Posterior vena cava (tissue), 2 donors: ENCODE measurements at places on chromosomes 5 and 9. TPM values are rescaled to one million over a fixed set of nuclear protein-coding genes. Genes with fewer than 3 reads are reported as not detected.

GRCh38 chr5:39273314-39273954, 54.1 kb upstream of the FYB1 start:
- no peak for DNase-seq

- peak; percentile 79 for DNase-seq
Measured at GRCh38 chr5:1293416-1294205, 1.3 kb downstream of the TERT start.

DNA sequence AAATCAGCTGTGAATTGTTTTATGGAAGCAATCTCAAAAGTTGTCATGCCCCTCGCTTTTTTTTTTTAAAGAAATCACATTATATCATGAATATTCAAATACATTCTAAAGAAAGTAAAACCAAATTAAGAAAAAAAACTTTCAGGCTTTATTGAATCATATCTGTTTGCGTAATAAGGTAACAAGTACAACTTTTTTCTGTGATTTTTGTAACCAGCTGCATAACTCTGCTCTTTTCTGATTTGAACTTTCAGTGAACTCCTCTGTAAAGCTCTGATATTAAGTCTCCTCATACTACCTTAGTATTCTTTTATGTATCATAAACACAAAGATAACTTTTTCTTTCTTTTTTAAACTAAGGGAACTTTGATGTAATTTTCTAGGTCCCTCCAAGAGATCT, 65.3 kb downstream of the CWC27 start:
- DNase-seq: no peak

GRCh38 chr9:133735931-133736330, 2.2 kb downstream of the SARDH start:
- DNase-seq: no peak

The FBXL7 gene
- 29.9 TPM for total RNA-seq

- DNase-seq: no peak
Measured at GRCh38 chr5:157157293-157157891, 8.7 kb downstream of the GARIN3 start.

GRCh38 chr5:169183576-169183975, 117.4 kb downstream of the SLIT3 start:
- no peak for DNase-seq

DNA sequence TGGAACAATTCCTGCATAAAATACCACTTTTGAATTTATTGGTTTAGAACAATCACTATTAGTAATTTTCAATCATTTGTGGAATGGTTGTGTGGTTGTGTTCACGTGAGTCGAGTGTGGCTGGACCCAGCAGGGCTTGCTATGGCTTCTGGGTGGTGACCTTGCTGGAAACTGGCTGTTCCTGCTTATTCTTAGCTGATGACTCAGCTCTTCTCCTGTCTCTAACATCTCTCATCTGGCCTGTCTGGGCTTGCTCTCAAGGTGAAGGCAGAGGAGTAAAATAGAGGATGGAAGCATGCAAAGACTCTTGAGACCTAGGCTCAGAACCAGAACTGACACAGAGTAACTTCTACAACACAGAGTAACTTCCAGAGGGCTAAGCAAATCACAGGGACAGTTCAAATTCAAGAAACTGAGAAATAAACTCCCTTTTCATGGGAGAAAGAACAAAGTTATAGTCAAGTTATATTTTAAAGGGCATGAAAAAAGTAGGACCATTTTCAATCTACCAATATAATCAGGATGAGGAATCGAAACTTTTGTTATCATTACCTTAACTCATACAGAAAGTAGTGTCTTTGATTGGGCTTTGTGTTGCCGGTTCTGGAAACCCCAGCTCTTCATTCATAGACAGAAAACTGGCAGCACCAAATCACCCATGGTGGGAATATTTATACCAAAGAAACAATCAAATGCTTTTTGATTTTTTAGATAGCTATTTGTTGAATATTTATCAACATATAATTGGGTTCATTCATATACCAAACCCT, 665.1 kb downstream of the CDH18 start:
- no peak for DNase-seq

The MPDZ gene
- total RNA-seq: 70.5 TPM

GRCh38 chr5:153742060-153742459, 251.6 kb downstream of the GRIA1 start:
- no peak for DNase-seq

GRCh38 chr9:98453589-98454311, 198.3 kb upstream of the TBC1D2 start:
- DNase-seq: no peak

The LOX gene
- 58.6 TPM for total RNA-seq

GRCh38 chr5:153880106-153880505, 158.6 kb downstream of the FAM114A2 start:
- no peak for DNase-seq

The IRX1 gene
- total RNA-seq: 0.14 TPM

The CARTPT gene
- not detected for total RNA-seq

DNA sequence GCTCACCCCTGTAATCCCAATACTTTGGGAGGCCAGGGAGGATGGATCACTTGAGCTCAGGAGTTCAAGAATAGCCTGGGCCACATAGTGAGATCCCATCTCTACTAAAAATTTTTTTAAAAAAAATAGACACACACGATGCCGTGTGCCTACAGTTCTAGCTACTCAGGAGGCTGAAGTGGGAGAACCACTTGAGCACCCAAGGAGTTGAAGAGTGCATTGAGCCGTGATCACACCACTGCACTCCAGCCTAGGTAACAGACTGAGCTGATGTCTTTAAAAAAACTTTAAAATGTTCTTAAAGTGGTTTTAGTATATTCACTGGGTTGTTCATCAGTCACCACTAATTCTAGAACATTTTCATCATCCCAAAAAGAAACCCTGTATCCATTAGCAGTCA, 51.9 kb upstream of the RNF38 start:
- peak; percentile 6 for DNase-seq

- DNase-seq: peak; percentile 75
Measured at GRCh38 chr5:180119903-180120236, 48.3 kb upstream of the RNF130 start.

DNA sequence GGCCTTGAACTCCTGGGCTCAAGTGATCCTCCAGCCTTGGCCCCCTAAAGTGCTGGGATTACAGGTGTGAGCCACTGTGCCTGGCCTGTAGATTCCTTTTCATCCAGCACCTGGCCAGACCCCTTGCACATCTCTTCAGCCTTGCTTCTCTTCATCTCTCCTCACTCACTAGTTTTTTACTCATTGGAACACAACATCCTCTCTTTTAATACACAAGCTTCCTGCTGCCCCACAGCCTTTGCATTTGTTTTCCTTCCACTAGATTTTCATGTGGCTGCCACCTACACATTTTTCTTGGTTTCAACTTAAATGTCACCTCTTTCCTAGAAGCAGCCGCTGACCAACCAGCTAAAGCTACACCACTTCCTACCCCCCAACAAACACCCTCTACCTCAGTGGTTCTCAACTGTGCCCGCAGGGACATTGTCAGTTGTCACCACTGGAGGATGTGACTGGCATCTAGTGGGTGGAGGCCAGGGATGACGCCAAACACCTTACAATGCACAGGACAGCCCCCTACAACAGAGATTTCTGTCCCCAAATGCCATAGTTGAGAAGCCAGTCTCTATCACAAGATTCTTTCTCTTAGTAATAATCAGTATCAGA, 33.7 kb downstream of the HAVCR1 start:
- no peak for DNase-seq

DNA sequence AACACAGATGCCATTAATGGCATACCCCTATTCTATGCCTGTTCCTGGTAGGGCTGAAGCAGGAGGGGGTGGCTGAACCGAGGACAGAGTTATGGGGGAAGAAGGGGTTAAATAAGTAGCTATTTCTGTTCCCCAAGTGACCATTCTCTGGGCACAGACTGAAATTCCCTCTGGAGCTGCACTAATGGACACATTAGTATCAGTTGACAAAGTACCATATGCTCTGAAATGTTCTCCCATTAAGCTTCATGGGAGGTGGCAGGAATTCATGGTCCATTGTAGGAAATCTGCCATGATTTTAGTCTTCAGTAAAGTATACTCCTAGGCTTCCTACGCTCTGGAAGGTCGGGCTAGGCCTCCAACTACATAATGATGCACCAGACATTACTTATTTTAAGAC, 10.5 kb upstream of the FRMPD1 start:
- DNase-seq: no peak

The MAMDC2 gene
- 48.1 TPM for total RNA-seq

The PCSK1 gene
- 18.5 TPM for total RNA-seq

DNA sequence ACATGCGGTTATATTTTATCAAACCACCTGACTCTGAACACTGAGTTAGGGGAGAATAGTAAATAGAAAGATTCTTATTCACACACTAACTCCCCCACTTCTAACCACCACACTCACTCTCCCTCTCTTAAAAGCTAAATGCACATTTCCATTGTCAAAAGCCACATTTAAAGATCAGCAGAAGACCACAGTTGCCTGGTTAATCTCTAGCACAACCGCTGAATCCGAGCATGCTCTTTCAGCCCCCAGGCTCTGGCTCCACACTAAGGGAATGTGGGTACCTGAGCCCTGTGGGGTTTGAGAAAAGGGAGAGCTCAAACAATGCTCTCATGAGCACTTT, 35.7 kb downstream of the PFDN1 start:
- no peak for DNase-seq
